ENCODE measurements at places on chromosomes 3 and 15.

GRCh38 chr3:180980611-180981010 lies 8.9 kb downstream of the DNAJC19 start:
- no peak for DNase-seq

DNA sequence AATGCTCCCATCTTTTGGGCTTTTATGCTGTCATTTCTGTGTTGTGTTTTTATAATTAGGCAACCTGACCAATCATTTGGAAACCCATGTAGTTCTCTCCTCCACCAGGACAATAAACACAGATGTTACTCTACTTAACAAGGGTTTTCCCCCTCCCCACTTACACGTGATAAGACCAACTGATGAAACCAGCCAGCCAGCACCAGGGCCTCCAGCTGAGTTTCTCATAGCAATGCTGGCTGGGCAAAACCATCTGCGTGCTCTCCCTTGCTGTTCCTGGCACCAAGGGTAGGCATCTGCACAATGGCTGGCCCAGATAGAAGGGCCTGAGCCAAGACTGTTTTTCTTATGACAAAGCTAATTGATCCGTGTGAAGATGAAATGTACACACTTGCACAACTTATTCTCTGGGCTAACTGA lies 310.4 kb downstream of the PLCL2 start:
- no peak for DNase-seq

DNA sequence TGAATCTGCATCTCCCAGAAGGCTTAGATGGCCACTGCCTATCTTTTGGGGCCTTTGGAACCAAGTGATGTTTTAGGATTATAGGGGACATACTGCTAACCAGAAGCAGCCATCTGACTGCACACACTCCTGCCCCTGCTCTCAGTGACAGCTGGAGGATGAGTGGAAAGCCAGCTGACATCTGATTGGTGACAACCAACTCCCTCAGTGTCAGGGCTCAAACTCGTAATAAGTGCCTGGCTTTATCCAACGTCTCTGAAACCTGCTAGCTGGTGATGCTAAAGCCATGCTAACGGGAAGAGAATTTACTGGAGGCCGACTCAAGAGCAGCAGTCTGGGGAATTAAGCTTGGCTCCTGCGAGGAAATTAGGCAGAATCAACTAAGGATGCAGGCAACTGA lies 35.1 kb downstream of the KY start:
- DNase-seq: no peak

- DNase-seq: no peak
These were observed 444.6 kb downstream of the CNTN4 start for GRCh38 chr3:2543247-2543646.

- DNase-seq: no peak
These were observed 35.0 kb upstream of the ABHD17C start for GRCh38 chr15:80660119-80660518.

- DNase-seq: no peak
These were observed 85.9 kb downstream of the BOC start for GRCh38 chr3:113297287-113297686.

Measured in cortex of kidney (tissue), 1 donor.